ENCODE measurements at places on chromosomes 6 and 20.
A peak's percentile ranks its signal among the peaks of the same experiment; 100 is the strongest.

DNA sequence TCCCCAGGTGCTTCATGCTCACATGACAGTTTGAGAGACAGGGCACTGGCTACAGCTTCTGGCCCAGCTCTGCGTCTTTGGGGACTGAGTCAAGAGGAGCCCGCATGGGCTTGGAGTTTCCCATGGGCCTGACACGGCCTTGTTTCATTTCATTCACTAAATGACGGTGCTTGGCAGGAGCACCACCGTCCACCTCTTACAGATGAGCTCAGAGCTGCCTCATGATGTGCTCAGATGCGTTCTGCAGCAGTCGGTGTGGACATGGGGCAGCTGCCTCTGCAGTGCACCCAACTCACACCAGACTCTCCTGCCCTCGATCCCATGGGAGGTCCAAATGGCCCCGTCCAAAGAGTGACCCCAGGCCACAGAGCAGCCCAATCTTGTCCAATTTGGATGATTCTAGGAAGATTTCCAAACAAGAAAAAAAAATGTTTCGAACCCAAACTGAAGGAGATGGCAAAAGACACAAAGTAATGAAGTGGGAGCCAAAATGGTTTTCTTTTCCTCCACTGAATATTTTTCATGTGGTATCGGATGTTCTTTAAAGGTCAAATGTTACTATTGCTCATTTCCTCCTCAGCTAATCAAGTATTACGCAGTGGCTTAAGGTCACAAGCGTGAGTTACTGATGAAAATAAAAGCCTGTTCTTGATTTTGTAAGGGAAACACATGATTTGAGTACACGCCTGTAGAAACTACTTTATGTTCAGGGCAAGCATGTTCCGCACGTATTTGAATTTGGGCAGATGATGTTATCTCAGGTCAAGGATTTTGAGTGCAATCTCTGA lies 524.2 kb downstream of the CDH26 start:
- no peak for DNase-seq

GRCh38 chr6:26514984-26515383 lies 14.9 kb downstream of the BTN1A1 start:
- no peak for DNase-seq

- no peak for DNase-seq
These were observed 132.0 kb upstream of the PRDM1 start for GRCh38 chr6:105954148-105954547.

- DNase-seq = no peak
These were observed 52.3 kb downstream of the EZR start for GRCh38 chr6:158766621-158767455.

GRCh38 chr6:141467881-141468280 lies 664.8 kb upstream of the GJE1 start:
- no peak for DNase-seq

GRCh38 chr20:57065646-57066045 lies 200.8 kb downstream of the BMP7 start:
- no peak for DNase-seq

DNA sequence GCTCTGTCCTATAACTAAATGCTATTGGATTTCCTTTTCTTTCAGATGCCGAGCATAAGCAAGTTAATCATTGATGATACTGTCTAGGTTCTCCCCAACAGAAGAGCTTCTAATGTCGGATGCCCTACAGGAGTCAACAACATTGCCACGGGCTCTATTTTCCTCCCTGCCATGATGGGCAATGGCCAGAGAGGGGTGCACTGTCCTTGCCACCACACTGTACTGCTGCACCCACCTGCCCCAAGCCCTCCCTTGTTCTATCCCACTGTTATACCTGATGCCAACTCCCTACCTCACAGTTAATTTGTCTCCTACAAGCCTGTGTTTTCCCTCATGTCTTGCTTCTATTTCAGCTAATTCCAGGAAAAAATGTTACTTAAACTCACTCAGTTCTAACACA lies 773.6 kb upstream of the CHD6 start:
- DNase-seq = no peak

GRCh38 chr6:40325791-40326190 lies 261.4 kb downstream of the LRFN2 start:
- DNase-seq = no peak

- no peak for DNase-seq
These were observed 298.9 kb downstream of the TFAP2C start for GRCh38 chr20:56928007-56928406.

GRCh38 chr6:2134554-2134953 lies 110.9 kb downstream of the GMDS start:
- DNase-seq = no peak

DNA sequence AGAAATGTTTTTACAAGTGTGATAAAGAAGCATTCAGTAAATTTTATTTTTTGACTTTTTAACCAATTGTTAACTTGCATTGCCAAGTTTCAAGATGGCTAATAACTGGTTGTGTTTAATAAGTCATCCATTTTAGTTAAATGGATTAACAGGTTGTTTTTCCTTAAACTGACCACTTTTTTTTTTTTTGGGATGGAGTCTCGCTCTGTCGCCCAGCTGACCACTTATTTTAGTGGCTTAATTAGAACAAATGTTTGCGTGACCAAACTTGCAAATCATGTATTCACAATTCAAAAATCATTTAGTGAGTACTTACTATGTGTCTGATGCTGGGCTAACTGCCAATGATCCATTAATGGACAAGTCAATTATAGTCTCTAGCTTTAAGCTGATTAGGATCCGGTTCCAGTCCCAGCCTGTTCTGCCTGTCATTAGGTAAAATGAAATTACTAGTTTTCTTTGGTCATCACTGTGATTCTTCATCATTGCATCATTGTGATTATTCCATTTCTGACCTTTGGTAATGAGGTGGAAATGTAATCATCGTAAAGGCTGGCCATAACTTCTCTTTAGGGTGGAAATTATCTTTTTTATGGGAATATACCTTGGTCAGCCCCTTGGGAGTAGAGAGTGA lies 729.2 kb upstream of the MARCKS start:
- no peak for DNase-seq

- DNase-seq = no peak
These were observed 31.7 kb downstream of the KCNS1 start for GRCh38 chr20:45069261-45069660.

GRCh38 chr20:2767768-2768631 lies 32.4 kb downstream of the CPXM1 start:
- DNase-seq = no peak

GRCh38 chr6:105121981-105122380 lies 57.8 kb downstream of the POPDC3 start:
- DNase-seq = no peak

GRCh38 chr6:160417550-160417949 lies 69.4 kb downstream of the SLC22A3 start:
- DNase-seq = no peak

DNA sequence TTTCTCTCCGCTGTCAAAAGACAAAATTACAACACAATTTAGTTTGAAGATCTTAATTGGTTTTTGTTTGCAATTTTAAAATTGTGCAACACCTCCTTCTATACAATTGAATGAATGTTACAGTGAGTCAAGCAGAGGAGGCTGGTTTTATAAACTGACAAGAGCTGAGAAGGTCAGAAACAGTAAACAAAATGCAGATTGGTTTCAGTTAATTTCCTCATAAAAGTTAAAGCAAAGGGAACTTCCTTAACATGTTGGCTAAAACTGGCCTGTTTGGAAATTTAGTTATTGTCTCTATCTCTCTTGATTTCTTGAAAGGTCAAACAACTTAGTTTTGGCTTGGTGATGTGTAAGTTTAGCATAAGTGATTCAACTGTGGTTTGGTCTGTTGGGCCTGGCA lies 22.2 kb downstream of the KHDC1L start:
- no peak for DNase-seq

GRCh38 chr6:147117580-147117979 lies 86.6 kb upstream of the STXBP5 start:
- DNase-seq = no peak

GRCh38 chr6:130872250-130873095 lies 45.3 kb downstream of the SMLR1 start:
- peak; percentile 50 for DNase-seq

DNA sequence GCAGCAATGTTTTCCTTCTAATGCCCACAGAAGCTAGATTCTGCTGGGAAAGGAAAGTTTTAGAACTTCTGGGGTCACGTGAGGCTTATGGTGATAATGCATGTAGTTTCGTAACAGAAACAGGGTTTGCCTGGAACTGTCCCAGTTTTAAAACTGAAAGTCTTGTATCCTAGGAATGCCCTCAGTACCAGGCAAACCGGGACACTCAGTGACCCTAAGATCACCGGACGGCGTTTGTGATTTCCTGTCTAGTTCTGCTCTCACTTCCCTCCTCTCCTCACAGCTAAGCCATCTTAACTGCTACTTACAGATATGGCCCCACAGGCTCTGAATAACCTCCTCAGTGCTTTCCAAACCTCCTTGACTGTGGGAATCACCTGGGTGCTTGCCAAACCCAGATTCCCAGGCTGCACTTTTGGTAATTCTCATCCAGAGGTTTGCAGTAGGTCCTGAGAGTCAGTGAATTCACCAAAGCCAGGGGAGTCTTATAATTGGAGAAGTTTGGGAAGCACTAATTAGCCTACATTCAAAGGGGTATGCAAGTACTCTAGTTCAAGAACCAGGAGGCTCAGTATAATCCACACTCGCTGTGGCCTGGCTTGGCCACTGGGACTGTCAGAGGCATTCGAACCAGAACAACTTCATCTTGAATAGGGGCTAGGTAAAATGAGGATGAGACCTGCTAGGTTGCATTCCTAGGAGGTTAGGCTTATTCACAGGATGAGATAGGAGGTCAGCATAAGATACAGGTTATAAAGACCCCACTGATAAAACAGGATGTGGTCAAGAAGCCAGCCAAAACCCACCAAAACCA lies 231.6 kb upstream of the MYLIP start:
- DNase-seq = no peak

DNA sequence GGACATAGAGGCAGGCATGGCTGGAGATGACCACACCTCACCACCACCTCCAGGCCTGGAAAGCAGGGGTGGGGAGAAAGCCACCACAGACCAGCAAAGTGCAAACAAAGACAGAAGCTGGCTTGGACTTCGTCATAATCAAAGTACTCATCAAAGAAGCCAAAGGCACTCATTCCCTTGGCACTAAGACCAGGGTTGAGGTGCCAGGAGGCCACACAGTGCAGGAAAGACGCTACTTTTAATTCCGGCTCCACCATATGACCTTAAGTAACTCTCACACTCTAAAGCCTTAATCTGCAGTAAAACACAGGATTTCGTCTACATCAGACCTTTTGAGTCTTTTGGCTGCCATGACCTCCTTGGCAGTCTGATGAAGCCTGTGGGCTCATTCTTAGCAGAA lies 123.1 kb downstream of the HIVEP2 start:
- no peak for DNase-seq

DNA sequence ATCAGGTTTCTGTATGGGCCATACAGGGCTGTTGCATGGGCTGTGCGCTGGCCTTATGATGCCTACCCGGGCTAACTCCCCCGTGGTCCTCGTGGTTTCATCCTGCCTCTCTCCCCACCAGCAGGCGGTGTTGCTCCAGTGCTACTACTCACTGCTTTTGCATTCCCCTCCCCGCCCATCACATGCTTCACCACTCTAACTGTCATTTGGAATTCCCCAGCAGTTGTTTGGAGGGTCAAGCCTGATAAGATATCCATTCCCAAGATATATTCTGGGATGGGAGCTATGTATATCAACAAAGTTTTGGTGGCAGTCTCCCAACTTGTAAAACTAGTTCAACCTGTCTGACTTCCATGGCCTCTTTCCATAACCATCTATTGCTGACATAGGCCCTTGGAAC lies 233.2 kb upstream of the SOX4 start:
- no peak for DNase-seq

- DNase-seq = no peak
These were observed 327.6 kb upstream of the CNR1 start for GRCh38 chr6:88493717-88494116.

DNA sequence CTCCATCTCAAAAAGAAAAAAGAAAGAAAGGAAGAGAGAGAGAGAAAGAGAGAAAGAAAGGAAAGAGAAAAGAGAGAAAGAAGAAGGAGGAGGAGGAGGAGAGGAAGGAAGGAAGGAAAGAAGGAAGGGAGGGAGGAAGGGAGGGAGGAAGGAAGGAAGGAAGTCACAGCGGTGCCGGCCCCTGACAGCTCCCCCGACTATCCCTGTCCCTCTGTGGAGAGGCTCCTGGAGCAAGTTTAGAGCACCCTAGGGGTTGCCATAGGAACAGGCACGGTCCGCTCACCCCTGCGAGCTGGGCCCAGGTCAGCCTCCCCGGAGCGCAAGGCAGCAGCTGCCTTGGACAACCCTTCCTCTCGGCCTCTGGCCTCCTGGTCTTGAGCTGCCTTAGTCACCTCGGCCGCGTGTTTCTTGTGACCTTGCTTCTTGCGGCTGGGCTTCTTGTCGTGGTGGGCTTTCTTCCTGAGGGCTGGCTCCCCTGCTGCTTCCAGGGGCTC lies 6.8 kb downstream of the BNIP5 start:
- no peak for DNase-seq

DNA sequence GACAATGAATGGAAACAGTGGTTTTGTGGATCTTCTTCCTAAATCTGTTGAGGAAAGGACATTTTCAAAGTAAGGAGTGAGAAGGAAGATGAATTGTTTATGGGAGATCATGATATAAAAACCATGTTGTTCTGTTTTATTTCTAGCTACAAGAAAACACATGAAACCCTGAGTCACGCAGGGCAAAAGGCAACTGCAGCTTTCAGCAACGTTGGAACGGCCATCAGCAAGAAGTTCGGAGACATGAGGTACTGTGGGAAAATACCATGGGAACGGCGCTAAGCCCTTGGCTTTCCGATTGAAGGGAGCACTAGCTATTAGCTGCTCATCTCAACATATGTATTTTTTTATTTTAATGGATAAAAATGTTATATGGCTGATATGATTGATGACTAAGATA lies 53.6 kb downstream of the HDDC2 start:
- DNase-seq = no peak

- DNase-seq = no peak
These were observed 47.3 kb upstream of the STXBP5 start for GRCh38 chr6:147156799-147157382.

DNA sequence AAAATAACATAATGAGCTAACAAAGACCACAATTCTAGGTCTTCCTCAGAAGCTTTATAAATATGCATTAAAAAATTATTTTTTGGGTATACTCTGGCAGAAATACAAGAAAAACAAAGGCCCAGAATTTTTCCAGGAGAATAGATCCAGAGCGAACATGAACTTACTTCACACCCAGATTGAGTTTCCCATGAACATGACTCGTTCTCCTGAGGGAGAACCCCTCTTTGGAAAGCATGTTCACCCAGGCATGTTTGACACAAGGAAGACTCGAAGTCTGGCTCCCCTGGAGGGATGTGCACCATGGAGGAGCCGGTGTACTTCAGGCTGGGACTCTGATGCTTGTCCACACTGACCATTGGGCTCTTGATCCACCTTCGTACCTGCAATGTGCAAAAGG lies 56.1 kb downstream of the SGK1 start:
- no peak for DNase-seq

DNA sequence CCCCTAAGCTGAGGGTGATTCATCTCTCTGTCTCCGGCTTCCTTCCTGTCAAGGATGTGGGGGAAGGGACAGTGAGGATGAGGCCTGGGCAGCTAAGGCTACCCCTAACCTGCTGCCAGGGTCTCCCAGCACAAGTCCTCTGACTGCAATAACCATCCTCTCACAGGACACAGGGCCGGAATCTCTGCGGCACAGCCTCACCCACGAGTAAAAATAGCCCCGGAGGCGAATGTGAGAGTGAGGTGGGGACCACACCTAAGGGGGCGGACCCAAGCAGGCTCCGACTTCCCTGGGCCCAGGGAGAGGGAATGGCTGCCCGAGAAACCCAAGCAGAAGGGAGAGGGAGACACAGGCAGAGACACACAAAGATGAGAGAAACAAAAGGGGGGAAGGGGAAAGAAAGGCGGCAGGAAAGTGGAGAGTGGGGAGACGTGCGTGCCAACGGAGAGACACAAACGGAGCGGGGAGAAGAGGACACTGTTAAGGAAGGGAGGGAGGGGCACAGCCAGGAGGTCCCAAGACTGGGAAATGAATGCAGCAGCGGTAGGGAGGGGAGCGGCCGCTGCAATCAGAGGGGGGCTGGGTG lies 1.4 kb downstream of the CLIC1 start:
- no peak for DNase-seq
